Activated T-cell treated with anti-CD3 and anti-CD28 coated beads for 24 hours (primary cell): ENCODE measurements at places on chromosomes 4 and X.

- no peak for DNase-seq
Observed at GRCh38 chr4:2570036-2570435, 33.6 kb downstream of the FAM193A start.

DNA sequence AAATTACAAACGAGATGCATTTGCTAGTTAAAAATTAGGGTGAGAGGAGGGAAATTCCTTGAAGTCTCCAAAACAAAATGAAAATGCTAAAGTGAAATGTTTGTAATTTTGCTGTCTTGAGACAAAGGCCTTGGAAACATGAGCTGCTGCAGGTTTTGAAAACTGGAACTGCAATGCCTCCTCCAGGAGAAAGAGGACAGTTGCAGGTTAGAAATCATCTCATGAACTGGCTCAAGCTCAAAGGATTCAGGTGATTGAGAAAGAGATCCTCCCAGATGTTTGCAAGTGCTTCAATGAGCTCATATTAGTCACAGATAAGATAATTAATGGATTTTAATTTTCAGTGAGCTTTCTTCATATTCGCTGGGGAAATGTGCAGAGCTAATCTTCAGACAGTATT, 32.4 kb downstream of the SMPX start:
- no peak for DNase-seq

GRCh38 chr4:151260526-151260925, 16.4 kb upstream of the PRSS48 start:
- no peak for DNase-seq

DNA sequence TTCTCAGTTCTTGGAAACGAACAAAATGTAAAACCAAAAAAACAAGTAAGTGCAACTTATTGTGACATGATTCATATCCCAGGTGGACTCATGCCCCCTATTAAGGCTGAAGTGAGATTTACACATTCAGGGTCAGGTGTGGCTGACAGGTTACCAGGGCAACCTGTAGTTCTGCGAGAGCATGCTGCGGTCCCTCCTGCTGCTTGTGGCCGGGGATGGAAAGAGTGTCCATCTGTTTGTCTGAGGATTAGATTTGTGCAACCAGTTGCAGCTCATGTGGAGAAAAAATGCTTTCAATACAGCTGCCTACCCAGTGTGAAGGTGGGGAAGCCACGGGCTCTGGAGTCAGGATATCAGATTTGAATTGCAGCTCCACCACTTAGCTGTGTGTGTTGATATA, 78.8 kb downstream of the FAM184B start:
- DNase-seq = no peak

GRCh38 chrX:42176789-42177188, 253.4 kb upstream of the CASK start:
- no peak for DNase-seq

- DNase-seq = no peak
Observed at GRCh38 chrX:154063234-154063633, 34.3 kb downstream of the MECP2 start.
